Spleen (tissue), 13 donors: ENCODE measurements at places on chromosomes 1 and 21. TPM values are rescaled to one million over a fixed set of nuclear protein-coding genes. Genes with fewer than 3 reads are reported as not detected.

The OR6K3 gene
- total RNA-seq = not detected

The VWA5B1 gene
- total RNA-seq = not detected

GRCh38 chr1:52059321-52059720 lies 3.2 kb downstream of the BTF3L4 start:
- no peaks in the 10 kb centered on the region for H3K27me3 ChIP-seq
- peaks cover 51% of the 10 kb centered on the region for H3K36me3 ChIP-seq
- no peak overlapping the region for H3K4me3 ChIP-seq
- no peak overlapping the region for H3K27ac ChIP-seq
- peaks cover 34% of the 10 kb centered on the region for H3K4me1 ChIP-seq

- H3K4me3 ChIP-seq = peak overlapping the region; percentile 100
- DNase-seq = peak; percentile 81
- H3K36me3 ChIP-seq = no peaks in the 10 kb centered on the region
Measured at GRCh38 chr1:37513795-37514349, 694 bp downstream of the MEAF6 start.

- H3K27ac ChIP-seq = no peak overlapping the region
- H3K4me3 ChIP-seq = no peak overlapping the region
- no peaks in the 10 kb centered on the region for H3K36me3 ChIP-seq
- no peak for DNase-seq
- H3K4me1 ChIP-seq = no peaks in the 10 kb centered on the region
- H3K27me3 ChIP-seq = no peaks in the 10 kb centered on the region
Measured at GRCh38 chr21:45792682-45793383, 149.3 kb downstream of the PCBP3 start.

DNA sequence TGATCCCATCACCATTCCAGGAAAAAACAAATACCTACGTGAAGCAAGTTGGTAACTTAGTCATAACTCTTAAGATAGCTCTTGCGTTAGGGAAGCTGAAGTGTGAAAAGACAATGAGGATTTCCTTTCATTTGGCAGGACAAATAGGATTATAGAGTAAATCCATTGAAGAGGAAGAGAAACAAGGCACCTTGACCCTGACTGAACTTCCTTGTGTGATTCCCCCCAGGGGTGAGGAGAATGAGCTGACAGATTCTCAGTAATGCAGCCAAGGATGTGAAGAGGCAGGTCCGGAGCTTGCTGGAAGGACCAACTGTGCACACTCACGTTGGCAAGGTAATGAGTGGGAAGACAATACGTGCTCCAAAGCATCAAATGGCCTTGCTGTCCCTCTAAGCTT lies 55.0 kb upstream of the HMCN1 start:
- peaks cover 54% of the 10 kb centered on the region for H3K4me1 ChIP-seq
- no peaks in the 10 kb centered on the region for H3K27me3 ChIP-seq
- DNase-seq = no peak
- H3K4me3 ChIP-seq = no peak overlapping the region
- H3K36me3 ChIP-seq = no peaks in the 10 kb centered on the region
- no peak overlapping the region for H3K27ac ChIP-seq
